Muscle of back (tissue), 13 donors: ENCODE measurements at places on chromosomes 12 and 14. TPM values are rescaled to one million over a fixed set of nuclear protein-coding genes. Genes with fewer than 3 reads are reported as not detected.

DNA sequence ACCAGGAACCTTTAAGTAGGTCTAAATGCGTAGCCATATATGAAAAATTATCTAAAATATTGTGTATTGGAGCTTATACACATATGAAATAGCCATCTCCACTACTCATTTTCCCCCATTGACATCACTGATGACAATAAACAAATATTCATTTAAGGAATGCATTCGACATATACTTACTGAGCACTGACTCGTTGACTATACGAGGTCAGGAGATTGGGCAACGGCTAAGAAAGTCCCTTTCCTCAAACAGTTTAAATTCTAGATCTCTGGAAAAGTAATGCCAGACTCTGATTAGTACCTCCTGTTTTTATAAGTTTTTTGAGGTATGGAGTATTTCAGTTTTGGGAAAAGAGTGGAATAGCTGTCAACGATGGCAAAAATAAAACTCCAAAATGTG, 139.4 kb upstream of the DIO2 start:
- DNase-seq, result no peak

DNA sequence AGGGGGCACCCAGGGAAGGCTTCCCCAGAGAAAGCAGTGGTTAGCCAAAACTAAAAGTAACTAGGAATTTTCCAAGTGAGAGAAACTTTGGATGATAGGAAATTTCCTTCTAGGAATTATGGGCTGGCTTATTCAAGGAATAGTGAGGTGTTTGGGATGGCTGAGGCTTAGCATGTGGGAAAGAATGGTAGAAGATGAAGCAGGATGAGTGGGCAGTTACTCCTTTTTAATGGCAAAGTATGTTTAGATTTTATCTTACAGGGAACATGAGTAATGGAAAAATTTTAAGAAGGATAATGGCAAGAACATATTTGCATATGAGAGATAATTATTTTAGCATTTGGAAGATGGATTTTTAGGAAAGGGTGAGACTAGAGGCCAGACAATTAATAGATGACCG, 197.6 kb downstream of the SLC38A4 start:
- no peak for DNase-seq

DNA sequence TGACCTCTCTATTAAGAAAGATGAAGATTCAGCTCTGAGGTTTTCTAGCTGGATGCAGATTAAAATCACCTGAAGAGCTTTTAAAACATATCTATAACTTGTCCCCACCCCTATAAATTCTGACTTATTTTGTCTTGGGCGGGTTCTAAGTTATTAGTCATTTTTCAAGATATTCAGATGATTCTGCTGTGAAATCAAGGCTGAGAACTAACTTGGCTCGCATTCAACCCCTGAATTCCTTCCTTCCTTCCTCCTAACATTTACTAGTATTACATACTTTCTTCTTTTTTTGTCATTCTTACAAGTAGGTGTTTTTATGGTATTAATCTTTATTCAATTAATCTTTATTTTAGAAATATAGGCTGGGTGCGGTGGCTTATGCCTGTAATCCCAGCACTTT, 55.4 kb downstream of the SSPN start:
- DNase-seq, result no peak

GRCh38 chr12:50302686-50303085, 19.4 kb upstream of the LIMA1 start:
- peak; percentile 28 for DNase-seq

DNA sequence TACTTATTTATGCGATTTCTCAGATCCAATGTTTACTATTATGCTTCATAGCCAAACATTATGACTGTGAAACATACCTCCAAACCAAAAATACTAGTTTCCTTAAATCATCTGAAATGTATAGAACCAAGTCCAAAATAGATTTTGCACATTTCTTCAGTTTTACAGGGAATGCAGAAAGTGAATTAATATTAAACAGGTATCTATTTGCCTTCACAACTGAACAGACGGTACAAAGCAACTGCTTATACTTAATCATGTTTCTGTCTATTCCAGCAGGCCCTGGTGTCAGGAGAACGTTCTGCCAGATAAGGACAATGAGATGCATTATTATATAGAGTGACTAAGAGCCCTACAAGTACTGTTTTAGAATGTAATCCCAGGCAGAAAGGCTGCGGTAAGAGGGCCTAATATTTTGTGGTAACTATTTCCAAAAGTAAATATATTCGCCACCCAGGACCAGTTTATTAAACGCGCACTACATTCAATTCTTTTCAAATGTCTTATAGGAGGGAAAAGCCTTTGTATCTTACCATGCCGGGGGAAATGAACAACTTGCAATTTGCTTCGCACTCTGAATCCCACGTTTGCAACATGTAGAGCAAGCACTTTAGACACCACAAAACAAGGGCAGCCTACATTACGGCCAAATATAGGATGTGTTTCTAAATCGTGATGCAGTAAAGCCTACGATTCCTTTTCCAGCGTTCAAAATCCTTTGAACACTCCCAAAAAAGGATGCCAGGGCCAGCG, 1.5 kb downstream of the CORO1C start:
- DNase-seq, result no peak

DNA sequence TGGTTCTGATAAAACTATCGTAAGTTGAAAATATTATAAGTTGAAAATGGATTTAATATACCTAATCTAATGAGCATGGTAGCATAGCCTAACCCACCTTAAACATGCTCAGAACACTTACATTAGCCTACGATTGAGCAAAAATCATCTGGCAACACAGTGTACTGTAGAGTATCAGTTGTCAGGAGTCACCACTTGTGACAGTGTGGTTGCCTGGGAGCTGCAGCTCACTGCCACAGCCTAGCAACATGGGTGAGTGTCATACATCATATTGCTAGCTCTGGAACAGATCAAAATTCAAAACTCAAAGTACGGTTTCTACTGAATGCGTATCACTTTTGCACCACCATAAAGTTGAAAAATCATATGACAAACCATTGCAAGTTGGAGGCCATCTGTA, 203.5 kb downstream of the ATXN7L3B start:
- DNase-seq, result no peak

- no peak for DNase-seq
Measured at GRCh38 chr14:89344920-89345254, 72.1 kb downstream of the FOXN3 start.

GRCh38 chr12:12947902-12948301, 4.1 kb downstream of the GPRC5D start:
- no peak for DNase-seq

The DNAI7 gene
- polyA plus RNA-seq, result 0.83 TPM

The OLR1 gene
- 0.50 TPM for polyA plus RNA-seq

The CCDC38 gene
- not detected for polyA plus RNA-seq

The SIRT4 gene
- 3.2 TPM for polyA plus RNA-seq
